ENCODE measurements at places on chromosomes 1 and 21.

DNA sequence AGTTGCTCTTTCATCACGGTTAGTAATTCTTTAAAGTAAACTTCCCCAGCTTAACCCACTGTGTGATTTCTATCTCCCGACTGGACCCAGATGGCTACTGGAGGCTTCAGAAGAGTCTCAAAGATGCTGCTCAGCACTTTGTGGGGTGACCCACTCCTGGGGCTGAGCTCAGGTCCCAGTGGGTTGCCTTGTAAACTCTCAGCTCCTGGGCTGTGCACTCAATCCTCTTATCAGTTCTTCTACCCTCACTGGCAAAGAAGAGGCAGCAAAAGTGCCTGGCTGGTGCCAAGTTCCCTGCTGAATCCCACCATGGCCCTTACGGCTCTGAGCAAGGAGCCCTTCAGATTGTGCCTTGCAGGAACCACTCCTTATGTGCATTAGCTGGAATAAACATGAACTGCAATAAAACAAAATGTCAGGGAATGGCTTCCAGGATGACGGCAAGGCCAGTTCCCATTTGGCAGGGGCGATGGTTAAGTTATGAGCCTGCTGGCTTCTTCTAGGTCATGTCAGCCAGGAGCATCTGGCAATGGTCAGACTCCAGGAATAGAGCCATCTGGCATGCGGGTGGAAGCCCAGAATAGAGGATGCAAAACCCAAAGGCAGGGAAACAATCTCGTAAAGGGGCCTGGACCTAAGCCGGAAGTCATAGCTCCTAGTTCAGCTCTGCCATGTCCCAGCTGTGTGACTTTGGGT is 6.8 kb downstream of the MYOC start:
- DNase-seq = peak; percentile 84

- no peak for DNase-seq
These were observed 17.8 kb downstream of the SLAMF7 start for GRCh38 chr1:160756849-160757201.

DNA sequence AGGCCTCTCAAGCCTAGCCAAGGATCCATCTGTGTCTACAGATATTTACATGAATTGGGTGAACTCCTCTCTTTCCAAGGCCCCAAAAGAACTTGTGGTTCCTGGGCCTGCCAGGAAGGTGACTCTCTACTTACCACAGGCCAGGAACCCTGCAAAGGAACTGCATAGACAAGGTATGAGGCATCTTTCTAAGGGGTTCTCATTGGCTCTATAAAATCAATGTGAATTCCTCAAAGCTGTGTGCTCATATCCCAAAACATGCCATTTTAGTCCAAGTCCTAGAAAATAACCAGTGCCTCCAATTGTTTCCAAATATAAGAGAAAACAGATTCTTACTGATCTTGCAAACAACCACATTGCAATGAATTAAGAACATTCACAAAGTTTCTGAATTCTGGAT is 39.9 kb upstream of the RGL1 start:
- peak; percentile 43 for DNase-seq

GRCh38 chr1:181155339-181155738 is 66.8 kb downstream of the IER5 start:
- DNase-seq = no peak

DNA sequence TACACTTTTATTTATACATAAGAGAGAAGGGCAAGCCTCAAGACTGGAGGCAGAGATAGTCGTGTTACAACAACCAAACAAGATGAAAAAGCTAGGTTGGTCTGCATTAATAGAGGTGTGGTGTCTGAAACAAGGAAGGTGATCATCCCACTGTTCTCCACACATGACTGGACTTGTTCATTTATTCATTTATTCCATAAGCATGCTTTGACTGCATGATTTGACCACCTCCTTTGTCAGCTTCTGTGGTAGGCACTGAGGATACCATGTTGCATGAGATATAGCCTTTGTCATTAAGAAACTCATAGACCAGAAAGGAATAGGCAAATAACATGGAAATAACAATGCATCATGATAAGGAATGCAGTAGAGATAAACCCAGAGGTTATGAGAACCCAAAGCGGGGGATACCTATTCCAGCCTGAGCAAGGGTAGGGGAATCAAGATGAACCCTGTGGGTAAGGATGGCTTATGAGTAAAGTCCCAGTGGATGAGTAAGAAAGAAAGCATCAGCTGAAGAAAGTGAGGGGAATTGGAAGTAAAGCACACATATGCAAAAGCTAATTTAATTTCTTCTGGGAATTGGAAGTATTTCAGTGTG is 173.7 kb upstream of the FGGY start:
- no peak for DNase-seq

GRCh38 chr1:165738794-165739193 is 29.9 kb downstream of the TMCO1 start:
- no peak for DNase-seq

- DNase-seq = no peak
These were observed 8.7 kb upstream of the TNFRSF14 start for GRCh38 chr1:2547210-2548067.

GRCh38 chr21:33117101-33117888 is 47.4 kb downstream of the OLIG1 start:
- DNase-seq = no peak

GRCh38 chr1:227793079-227793947 is 22.2 kb upstream of the PRSS38 start:
- DNase-seq = no peak

DNA sequence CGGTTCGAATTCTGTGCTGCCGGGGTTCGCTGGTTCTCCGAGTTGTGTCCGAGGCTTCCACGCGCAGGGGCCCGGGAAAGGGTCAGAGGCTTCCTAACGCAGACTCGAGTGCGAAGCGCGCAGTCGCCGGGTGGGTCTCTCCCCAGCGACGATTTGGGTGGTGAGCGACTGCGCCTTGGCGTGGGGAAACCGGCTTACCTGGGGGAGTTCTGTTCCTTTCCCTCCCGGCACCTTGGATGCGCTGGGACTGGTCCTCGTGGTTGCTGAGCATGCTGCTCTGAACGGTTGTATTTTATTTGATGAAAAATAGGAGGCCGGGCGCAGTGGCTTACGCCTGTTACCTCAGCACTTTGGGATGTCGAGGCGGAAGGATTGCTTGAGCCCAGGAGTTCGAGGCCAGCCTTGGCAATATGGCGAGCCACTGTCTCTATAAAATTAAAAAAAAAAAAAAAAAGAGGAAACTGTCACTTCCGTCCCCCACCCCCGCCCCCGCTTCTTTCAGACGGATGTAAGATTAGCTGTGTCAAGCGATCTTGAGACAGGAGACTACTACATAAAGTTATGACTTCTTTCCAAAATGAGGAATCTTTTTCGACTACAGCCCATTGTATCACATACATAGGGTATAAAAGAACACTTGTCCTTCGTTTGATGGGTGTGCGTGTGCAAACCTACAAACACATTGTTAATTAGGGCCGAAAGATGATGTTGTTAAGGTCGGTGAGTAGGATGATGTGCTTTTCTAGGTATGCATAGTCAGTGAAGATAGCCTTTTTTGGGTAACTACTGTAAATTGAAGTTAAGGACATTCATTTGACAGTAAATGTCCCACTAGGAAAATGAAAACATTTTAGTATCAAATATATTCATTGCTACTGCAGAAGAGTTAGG is at the start of gene CCDC18:
TSS of gene CCDC18 (plus strand) at position 2 of the 891 bp plus-strand sequence. CDS start 2,638 bp downstream, outside the sequence.
- no peak for DNase-seq

DNA sequence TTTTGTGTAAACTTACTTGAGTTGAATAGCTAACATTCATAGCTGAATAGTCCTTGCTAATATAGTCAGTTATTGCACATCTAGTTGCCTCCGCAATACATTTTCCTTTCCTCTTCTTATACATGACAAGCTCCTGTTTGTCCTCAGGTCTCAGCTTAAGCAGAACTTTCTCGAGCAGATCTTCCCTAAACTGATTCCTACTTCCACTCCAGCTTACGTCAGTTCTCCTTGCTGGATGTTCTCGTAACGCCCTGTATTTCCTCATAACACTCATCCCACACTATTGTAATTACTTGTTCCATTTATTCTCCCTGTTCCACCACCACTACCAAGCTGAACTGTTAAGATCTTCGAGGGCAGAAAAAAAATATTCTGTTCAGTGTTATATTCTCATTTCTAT is 15.1 kb upstream of the OMA1 start:
- DNase-seq = no peak

DNA sequence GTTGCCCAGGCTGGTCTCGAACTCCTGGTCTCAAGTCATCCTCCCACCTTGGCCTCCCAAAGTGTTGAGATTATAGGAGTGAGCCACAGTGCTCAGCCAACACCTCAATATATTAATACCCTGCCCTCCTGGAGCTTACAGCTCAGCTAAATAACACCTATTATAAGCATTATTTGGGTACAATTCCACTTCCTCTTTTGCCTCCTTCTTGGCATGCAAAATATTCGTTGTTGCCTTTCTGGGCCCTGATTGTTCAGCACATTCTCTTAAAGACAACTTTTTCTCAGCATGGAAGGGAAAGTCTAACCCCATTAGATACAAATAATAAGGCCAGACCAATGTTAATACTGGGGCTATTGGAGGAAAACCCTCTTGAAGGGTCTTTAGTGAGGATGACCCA is 2.8 kb downstream of the PAQR7 start:
- DNase-seq = no peak

DNA sequence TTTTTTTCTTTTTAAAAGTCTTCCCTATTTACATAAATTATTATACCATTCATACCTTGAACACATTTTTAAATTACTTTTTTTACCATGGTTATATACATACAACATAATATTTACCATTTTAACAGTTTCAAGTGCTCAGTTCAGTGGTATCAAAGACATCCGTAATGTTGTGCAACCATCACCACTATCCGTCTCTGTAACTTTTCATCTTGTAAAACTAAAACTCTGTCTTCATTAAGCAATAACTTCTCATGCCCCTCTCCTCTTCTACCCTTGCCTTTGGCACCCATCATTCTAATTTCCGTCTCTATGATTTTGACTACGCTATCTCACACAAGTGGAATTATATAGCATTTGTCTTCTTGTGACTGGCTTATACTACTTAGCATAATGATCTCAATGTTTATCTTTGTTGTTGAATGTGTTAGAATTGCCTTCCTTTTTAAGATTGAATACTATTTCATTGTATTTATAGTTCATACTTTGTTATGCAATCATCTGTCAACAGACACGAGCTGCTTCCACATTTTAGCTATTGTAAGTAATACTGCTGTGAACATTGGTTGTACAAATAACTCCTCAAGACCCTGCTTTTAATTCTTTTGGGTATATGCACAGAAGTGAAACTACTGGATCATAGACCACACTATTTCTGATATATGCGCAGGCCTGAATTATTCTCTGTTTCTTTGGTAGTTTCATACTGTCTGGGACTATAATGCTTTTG is 689.5 kb upstream of the NCAM2 start:
- DNase-seq = no peak

- no peak for DNase-seq
These were observed 15.3 kb downstream of the RHEX start for GRCh38 chr1:206068314-206068713.

Data from AG08395 (cell line).